ENCODE measurements at places on chromosomes 7 and 10.

DNA sequence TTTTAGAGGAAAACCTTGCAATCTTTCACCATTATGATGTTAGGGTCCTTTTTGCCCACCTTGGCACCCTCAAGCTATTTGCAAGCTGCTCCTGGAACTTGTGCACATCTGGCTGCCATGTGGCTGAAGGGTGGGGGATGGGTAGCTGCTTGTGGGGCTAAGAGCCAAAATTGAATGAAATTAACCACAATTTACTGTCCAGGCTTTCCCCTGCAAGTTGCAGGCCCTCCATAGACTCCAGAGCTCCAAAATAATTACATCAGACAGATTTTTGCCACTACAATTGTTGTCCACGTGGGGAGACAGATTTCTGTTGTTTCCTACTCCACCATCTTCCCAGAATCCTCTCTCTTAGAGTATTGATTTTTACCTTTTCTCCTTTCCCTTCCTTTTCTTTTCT is 19.1 kb downstream of the PI4K2A start:
- DNase-seq = no peak

DNA sequence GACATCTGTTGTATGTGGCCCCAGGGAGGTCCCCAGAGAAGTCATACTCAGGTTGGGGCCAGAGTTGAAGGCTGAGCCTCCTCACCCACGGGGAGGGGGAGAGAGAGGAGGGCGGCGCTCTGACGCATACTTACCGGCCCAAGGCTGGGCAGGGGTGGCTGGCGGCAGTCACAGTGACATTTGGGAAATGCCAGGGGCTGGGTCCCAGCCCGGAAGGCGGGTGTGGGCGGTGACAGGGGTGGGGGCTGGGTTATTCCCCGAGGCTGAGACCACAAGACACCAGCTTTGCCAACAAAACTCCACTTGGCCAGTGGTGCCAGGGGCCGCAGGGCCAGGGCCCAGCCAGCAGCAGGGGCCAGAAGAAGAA is 41.1 kb downstream of the RASGEF1A start:
- no peak for DNase-seq

DNA sequence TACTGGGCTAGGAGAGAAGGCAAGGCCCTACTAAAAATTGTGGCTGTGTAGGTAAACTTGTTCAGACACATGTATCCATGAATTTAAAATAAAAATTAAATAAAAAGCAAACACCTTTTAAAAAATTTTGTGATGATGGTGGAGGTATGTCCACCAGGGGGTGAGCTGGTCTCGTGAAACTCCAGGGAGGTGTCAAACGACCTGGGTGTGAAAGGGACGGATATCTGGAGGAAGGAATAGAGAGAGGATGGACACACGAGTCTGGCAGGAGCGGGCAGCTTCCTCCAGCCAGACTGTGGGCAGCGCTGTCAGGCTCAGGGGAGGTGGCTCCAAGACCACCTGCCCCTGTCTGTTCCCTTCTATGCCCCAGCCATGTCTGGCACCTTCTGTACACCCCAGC is 34.8 kb upstream of the DMBT1 start:
- no peak for DNase-seq

GRCh38 chr7:73885975-73886798 is 25.2 kb downstream of the TMEM270 start:
- DNase-seq = peak; percentile 30

DNA sequence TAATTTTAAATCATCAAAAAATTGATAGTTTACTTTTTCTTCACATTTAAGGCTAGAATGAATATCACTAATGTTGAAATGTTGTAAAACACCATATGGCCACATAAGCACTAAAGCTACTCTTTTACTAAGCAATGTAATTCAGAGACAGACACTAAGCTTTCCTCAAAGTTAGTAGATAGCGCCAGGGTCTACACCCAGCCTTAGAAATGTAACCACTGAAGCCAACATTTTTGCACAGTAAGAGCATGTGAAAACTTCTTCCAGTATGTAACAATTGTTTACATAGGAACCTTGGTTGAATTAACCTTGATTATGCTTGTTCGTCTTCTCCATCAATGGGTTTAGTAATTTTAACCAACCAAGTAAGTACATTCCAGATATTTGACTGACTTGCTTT is 28.4 kb upstream of the PRKG1 start:
- DNase-seq = no peak

DNA sequence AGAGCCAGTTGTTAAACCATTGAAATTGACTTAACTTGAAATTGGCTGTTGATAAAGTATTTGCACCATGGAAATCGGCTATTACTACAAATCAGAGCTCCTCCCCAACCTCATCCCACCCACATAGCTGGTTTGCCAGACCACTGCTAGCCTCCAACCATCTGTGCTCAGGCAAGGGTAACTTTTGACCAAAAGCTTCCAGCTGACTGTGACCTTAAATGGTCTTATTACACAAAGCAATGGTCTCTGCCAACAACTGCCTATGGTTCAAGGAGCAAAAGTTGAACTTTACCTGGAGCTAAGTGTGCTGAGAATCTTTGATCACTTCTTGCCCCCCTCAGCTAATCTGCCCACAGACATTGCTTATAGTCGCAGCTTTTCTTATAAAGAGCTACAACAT is 48.5 kb upstream of the ADRB1 start:
- DNase-seq = no peak

- DNase-seq = no peak
Observed at GRCh38 chr7:67678419-67678818, 681.8 kb downstream of the TYW1 start.

GRCh38 chr10:23146258-23146657 is 45.9 kb upstream of the PTF1A start:
- DNase-seq = no peak

- no peak for DNase-seq
Observed at GRCh38 chr7:24920451-24921361, 59.3 kb downstream of the OSBPL3 start.

DNA sequence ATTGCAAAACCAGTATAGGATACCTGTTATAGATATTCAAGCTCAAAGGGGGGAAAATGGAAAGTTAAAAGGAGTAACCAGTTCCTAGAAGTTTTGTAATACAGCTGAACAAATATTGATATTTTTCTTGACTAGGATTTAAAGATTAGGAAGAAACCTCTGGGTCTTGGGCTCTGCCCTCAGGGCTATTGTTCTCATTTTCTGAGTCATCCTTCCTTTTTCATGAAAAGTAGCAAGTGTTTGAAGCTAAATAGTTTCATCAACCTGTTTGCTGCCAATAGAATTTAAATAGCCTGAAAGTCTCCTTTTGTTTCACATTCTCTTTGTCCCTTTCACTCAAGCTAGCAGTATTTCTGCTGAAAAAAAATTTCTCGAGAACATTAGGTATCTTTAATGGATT is 1061.1 kb upstream of the GHITM start:
- DNase-seq = no peak

DNA sequence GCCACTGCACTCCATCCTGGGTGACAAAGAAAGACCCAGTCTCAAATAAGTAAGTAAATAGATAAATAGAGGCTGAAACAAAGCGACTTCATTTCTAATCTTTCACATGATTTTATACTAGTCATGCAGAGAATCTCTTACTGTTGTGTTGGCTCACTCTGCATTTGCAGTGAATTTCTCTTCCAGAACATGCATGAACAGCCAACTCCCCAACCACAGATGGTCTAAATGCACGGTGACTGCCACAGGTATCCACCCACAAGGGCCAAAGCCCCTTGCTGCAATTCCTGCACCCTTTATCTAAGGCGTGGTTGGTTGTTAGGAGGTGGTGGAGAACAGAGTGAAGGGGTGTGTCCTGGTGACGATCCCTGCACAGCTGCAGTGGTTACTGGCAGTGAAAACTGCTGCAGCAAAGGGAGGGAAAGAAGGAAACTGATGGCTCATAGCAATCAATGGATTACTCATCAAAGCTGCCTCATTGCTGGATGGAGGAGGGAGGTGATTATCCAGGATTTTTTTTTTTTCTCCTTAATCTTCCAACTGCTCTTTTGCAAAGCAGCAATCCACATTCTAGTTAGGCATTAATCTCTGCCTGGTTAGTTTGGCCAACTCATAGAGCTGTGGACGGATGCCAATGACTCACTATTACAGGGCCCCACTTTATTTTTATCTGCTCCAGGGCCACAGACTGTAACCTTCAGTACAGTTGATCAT is 50.6 kb downstream of the PRTFDC1 start:
- peak; percentile 74 for DNase-seq

DNA sequence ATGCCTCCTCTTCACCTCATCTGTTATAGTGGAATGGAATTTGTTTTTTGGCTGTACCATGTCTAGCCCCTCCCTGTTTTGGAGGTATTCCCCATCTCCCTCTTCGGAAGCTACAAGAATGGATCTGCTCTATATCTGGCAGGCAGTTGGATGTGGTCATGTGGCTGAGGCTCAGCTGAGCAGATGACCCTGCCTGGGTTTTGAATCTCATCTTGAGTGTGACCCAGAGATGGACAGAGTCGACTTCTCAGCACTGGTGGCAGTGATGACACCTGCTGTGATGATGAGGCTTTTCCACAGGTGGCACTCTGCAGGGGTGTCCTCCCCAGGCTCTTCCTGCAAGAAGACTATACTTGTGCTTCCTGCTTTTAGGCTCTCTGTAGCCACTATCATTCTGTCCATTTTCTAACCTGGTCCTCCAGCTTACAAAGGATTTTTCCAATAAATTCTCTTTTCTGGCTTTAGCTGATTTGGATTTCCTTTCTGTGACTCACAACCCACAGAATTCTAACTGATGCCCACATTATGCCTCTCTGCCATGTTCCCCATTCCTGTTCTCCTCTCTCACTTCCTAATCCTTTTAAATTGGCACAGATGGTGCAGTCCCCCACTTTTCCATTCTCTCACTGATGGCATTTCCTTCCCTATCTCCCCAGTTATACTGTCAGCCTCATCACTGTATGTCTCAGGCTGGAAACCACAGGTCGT is 7.5 kb upstream of the ARHGAP22 start:
- no peak for DNase-seq

- no peak for DNase-seq
Observed at GRCh38 chr7:2710286-2710655, 22.3 kb downstream of the AMZ1 start.

- no peak for DNase-seq
Observed at GRCh38 chr10:69738858-69739435, 62.8 kb upstream of the COL13A1 start.

DNA sequence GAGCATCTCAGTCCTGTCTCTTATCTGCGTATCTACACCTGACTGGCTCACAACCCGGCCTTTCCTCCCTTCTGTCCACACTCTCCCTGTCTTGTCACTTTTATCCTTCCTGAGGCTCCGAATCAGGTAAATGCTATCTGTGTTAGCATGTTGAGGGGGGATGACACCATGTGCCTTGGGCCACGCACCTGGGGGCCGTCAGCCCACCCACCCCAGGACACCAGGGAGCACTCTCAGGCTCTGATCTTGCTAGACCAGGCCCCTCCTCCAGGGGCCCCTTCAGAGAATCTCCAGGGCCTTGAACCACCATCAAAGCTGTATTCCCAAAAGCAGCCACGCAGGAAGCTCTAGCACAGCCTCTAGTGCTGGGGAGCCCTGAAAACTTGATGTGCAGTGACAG is 278.7 kb upstream of the SHH start:
- no peak for DNase-seq

DNA sequence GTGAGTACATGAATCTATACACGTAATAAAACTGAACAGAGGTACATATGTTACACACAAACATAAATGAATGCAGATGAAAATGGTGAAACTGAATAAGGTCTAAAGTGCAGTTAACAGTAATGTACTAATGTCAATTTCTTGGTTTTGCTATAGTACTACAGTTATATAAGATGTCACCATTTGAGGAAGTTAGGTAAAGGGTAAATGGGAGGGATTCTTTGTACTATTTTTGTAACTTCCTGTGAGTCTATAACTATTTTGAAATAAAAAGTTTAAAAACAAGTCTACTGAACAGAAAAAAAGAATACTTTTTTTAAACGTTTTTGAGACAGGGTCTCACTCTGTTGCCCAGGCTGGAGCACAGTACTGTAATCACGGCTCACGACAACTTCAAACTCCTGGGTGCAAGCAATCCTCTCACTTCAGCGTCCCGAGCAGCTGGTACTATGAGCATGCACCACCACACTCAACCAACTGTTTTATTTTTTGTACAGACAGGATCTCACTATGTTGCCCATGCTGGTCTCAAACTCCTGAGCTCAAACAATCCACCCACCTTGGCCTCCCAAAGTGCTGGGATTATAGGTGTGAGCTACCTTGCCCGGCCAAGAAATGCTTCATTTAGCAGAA is 71.5 kb downstream of the WAPL start:
- no peak for DNase-seq

- no peak for DNase-seq
Observed at GRCh38 chr10:71402005-71402404, 5.3 kb downstream of the CDH23 start.

DNA sequence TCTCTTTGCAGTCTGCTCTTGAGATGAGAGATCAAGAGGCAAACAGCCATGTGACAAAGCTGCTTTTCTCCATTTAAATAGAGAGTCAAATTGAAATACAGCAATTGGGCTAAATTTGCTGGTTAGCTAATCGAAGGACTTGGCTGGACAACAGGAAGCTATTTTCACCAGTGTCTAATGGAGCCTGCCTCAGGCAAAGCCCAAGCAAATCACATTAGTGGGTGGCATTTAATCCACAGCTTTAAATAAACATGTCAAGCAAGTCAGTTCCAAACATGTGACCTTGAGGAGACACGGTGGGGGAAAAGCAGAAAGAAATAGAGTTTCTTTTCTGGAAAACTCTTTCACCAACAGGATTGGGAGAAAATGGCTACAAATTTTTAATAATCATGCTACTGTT is 180.5 kb upstream of the AOAH start:
- DNase-seq = no peak

- peak; percentile 16 for DNase-seq
Observed at GRCh38 chr7:27774717-27775328, 34.9 kb downstream of the TAX1BP1 start.

DNA sequence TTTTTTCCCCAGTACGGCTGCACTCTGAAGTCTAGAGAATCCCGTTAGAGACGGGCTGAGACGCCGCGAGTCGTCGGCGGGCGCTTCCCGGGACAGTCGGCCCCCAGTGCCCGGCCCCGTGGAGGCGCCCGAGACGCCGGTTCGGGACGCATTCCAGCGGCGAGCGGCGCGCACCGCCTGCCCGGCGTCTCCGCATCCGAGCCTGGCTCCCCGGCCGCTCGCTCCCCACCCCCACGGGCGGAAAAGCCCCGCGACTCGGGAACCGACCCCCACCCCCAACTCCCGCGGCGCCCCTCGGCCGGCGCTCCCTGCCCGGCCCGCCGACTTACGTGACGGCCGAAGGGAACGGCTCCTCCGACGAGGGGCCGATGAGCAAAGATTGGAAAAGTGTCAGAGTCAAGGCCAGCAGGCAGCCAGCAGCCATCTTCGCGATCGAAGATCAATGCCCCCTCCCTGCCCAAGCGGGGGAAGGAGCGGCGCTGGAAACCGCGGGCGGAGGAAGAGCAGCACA is 486 bp downstream of the CACNA2D1 start:
- peak; percentile 28 for DNase-seq

- peak; percentile 57 for DNase-seq
Observed at GRCh38 chr7:150787321-150788281, 12.6 kb downstream of the TMEM176B start.

Measured in Ammon's horn (tissue), 1 donor.